ENCODE measurements at places on chromosomes 11 and 22.

- DNase-seq, result no peak
These were observed 15.3 kb upstream of the PTS start for GRCh38 chr11:112210890-112211289.

DNA sequence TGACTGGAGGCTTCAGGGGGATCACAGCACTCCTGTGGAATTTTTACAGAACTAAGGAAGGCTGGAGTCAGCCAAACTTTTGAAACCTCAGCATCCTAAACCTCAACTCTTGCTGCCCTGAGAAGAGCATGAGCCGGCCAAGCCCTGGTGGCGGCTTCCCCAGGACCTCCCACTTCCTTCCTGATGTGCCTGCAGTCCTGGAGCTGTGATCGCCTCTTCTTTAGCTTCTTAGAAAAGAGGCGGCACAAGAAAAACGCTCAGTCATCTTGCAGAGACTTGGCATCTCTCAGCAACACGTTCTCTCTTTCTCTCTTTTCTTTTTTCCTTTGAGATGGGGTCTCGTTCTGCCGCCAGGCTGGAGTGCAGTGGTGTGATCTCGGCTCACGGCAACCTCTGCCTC lies 40.4 kb upstream of the AMPD3 start:
- DNase-seq, result no peak

GRCh38 chr11:65911682-65912568 lies 6.9 kb downstream of the C11orf68 start:
- no peak for DNase-seq

DNA sequence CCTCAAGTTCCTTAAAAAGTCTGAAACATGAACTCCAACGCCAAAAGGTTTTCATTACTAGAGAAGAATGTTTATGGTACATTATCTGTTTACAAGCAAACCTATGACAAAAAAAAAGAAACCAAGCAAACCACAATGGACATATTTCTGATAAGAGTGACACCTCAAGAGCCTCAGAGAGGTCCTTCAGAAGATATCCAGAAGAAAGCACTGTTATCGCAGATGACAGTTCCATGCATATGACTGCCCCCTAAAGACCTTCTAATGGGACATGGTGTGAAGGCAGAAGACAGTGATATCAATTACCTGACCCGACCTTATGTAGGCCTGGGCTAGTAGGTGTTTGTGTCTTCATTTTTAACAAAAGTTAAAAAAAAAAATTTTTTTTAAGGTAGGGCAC lies 3.1 kb downstream of the HDHD5 start:
- DNase-seq, result no peak

DNA sequence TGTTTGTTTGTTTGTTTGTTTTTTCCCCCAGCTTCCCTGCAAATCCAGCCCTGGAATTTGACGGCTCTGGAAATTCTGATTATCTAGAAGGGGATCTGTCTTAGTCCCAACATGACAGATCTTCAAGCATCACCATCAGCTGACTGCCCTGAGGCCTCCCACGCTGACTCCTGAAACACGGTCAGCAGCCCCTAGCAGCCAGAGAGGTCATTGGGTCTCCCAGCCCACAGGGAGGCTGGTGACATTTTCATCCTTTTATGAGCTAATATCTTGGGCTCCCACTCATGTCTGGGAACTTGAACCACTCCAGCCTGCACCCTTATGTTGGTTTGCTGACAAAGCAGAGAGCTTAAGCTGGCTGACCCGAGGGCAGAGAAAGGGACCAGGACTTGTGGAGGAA lies 66.0 kb upstream of the TIMP3 start:
- no peak for DNase-seq

- no peak for DNase-seq
These were observed 47.1 kb downstream of the PLEKHA7 start for GRCh38 chr11:16966930-16967671.

- no peak for DNase-seq
These were observed 194.4 kb upstream of the PGR start for GRCh38 chr11:101323997-101324396.

- no peak for DNase-seq
These were observed 101.7 kb downstream of the MORC2 start for GRCh38 chr22:30866811-30867271.

DNA sequence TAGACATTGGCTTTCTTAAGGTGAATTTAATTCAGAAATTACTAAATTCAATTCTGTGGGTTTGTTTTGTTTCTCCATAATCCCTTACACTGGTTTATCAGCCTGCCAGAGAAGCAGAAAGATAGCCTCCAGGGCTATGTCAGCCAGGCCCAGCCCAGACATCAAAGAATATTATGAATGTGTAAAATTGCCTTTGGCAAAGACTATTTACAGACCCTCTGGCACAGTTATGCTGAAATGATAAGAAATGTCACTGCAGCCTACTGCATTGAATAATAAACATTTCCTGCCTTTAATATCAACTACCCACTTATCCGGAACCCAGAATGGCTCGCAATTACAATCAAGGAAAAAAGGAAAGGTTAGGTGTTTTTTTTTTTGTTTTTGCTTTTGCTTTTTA lies 562.5 kb upstream of the LRRC4C start:
- DNase-seq, result no peak

GRCh38 chr22:37213941-37214730 lies 1.9 kb upstream of the SSTR3 start:
- DNase-seq, result no peak

DNA sequence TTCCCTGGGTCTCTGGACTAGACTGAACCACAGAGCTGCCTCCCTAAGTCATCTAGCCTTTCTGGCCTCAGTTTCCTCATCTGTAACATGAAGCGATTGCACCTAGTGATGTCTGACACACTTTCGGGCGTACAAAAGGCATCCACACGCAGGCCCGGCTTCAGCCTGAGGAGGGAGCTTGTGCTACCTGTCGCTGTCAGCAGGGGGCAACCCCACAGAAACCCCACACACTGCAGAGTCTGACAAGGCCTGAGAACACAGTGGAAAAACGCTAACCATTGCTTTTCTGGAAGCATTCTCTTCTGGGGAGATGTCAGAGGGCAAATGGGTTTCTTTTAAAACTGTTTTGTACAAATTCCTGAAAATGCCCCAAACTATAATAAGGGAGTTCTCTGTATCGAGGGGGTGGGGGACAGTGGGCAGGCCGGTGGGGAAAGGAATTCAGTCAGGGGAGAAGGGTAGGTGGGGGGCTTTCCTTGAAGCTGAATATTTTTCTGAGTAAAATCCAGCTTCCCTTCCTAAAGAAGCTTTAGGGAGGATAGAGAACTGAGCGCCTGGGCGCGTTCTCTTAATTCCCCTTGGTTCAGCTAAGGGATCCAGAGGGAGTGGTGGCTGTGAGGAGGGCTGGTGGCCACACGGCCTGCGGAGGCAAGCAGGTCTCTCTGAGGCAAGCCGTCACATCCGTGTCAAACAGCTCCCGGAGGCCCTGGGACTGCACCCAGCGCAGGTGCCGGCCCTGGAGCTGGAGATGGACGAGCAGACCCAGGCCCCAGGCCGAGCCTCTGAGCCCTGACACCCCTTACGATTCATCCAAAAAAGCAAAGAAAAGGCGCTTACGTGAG lies 533 bp downstream of the ELF5 start:
- DNase-seq, result peak; percentile 16

- no peak for DNase-seq
These were observed 330.4 kb downstream of the BRD1 start for GRCh38 chr22:49497266-49497665.

DNA sequence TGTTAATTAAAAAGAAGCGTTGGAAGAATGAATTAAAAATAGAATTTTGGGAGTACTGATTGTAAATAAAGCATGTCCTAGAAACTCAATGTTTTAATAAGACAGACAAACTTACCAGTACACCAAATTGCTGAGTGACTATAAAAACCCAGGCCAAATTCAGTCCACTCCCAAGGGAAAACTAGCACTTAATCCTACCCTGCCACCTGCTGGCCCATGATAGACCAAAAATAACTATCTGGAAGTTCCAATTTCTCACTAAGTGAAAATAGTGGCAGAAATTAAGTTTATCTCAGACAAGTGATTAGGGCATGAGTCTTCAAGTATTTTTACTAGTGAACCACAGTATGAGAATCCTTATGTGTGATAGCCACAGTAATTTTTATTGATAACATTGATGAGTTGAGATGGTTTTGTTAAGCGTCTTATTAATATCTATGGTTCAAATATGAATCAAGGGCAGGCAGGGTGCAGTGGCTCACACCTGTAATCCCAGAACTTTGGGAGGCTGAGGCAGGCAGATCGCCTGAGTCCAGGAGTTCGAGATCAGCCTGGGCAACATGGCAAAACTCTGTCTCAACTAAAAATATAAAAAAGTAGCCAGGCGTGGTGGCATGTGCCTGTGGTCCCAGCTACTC lies 9.8 kb upstream of the DDX10 start:
- peak; percentile 6 for DNase-seq

DNA sequence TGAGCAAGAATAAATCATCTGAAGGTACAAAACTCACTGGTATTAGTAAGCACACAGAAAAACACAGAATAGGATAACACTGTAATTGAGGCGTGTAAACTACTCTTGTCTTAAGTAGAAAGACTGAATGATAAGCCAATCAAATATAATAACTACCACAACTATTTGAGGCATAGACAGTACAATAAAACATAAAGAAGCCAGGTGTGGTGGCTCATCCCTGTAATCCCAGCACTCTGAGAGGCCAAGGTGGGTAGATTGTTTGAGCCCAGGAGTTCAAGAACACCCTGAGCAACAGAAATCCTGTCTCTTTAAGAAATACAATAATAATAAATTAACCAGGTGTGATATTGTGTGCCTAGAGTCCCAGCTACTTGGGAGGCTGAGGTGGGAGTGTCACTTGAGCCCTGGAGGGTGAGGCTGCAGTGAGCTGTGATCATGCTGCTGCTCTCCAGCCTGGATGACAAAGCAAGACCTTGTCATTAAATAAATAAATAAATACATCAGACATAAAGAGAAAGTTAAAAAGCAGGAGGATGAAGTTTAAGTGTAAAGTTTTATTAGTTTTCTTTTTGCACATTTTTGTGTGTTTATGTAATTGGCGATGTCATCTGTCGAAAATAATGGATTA lies 390.6 kb downstream of the DYNC2H1 start:
- no peak for DNase-seq

DNA sequence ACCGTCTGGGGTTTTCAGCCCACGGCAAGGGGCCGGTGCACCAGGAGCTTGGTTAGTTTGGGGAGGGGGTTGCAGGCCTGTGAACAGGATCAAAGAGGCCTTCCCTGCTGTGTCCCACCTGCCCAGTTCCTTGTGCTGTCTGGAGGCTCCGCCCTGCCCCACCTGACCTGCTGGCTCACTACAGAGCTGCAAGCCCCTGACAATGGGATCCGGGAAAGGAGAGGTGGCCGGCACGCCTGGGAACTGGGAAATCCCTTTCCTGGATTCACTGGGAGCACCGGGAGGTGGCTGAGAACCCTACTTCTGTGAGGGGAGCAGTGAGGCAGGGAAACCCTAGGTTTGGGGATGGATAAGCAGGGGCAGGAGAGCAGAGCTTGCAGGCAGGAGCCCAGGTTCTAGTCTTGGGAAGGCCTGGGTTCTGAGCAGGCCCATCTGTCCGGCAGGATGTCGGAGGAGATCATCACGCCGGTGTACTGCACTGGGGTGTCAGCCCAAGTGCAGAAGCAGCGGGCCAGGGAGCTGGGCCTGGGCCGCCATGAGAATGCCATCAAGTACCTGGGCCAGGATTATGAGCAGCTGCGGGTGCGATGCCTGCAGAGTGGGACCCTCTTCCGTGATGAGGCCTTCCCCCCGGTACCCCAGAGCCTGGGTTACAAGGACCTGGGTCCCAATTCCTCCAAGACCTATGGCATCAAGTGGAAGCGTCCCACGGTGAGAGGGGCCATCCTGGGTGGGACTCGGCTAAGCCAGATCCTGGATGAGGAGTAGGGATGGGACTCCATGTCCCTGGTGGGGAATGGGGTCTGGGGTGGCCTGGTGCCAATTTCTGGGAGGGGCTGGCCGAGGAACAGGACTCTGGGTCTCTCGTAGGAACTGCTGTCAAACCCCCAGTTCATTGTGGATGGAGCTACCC lies 786 bp downstream of the CAPN1 start:
- no peak for DNase-seq

- no peak for DNase-seq
These were observed 886.5 kb upstream of the LRRC4C start for GRCh38 chr11:42345933-42346332.

- DNase-seq, result no peak
These were observed 29.3 kb downstream of the CLPB start for GRCh38 chr11:72405009-72405408.

- no peak for DNase-seq
These were observed 71.5 kb upstream of the VSTM5 start for GRCh38 chr11:93921695-93922468.

- DNase-seq, result no peak
These were observed 7.0 kb downstream of the OR51B5 start for GRCh38 chr11:5336331-5336730.

DNA sequence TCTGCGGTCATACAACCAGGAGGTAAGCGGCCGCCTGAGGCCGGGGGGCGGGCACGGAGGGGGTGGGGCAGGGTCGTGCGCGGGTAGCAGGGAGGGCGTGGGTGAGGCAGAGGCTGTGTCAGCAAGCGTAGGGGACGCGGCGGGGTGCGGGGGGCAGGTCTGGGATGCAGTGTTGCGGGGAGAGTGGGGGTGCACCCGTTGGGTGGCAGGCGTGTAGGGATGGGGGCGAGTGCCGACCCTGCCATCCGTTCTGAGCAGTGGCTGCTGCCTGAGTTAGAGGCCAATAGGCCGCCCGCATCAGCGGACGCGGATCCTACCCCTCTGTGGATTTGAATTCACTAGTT lies 1.4 kb downstream of the RIC8A start:
- DNase-seq, result no peak

DNA sequence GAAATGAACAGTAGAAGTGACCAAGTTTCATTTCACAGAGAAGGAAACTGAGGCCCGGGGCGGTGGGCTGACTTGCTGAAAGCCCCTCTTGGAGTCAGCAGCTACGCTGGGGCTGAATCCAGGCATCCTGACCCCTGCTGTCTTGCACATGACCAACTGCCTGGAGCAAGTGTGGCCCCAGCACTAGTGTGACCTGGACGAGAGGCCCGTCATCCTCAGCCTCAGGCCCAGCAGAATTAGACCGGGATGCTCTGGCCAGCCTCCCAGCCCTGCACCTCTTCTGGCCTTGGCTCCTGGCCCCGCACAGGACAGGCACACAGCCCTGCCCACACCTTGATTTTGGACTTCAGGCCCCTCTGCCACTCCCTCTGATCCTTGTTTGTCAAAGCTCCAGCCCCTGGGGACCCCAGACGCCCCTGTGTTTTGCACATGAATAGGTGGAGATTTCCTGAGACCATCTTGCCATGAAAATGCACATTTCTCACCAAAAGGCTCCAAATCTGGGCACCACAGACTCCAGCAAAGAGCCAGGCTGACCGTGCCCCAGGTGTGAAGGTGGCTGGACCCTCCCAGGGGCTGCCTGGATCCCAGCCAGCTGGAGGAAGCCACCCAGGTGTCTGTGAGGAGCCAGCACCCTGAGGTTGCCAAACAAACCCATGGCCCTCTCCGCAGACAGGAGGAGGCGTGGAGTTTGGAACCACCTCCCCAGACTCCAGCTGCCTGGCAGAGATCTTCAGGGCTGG lies 24.9 kb downstream of the FGF4 start:
- no peak for DNase-seq

- no peak for DNase-seq
These were observed 24.9 kb upstream of the SHISAL1 start for GRCh38 chr22:44337678-44338004.

GRCh38 chr11:64449381-64450167 lies 90.6 kb downstream of the RPS6KA4 start:
- peak; percentile 64 for DNase-seq

- DNase-seq, result no peak
These were observed 5.1 kb downstream of the DGCR2 start for GRCh38 chr22:19117111-19117512.

All from CD4-positive, alpha-beta memory T cell (primary cell).